Stimulated activated CD8-positive, alpha-beta memory T cell treated with anti-CD3 and anti-CD28 coated beads, Interleukin-4, amount 100 ng/mL, for 1 hour (primary cell): ENCODE measurements at places on chromosomes 5 and 9.
A peak's percentile ranks its signal among the peaks of the same experiment; 100 is the strongest.

- no peak for DNase-seq
Measured at GRCh38 chr5:58458141-58458742, 1.6 kb downstream of the PLK2 start.

DNA sequence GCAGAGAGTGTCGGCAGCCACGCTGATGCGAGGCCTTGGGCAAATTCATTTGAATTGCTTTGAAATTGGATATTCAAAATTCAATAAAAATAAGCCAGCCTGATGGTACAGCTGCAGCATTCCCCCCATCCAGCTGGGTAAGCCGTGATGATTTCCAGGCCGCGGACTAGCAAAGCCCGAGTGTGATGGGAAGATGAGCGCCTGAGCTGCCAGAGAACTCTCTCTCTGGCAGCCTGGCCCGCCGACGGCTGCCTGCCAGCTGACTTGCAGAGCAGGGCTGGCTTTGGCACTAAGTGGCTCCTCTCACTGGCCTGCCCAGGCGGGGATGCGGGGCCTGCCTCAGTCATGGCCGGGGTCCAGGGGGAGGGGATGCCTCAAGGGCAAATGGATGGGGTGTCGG is 268.3 kb upstream of the WWC1 start:
- DNase-seq, result no peak

DNA sequence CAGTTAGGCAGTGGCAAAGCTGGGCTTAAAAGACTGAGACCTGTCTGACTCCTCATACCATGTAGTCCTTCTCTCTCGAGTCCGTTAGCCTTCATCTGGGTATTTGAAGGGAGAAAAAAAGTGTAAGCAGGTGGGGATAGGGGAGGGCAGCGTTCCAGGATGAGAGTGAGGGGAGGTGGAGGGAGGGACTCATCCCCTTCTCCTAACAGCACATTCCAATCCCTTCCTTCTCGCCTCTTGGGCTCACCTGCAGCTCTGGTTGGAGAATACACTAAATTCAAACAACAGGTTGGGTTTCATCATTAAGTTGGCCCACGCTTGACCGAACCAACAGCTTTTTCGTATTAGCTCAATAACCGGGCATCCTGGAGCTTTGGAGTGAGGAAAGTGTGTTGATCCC is 3.6 kb downstream of the NEURL1B start:
- no peak for DNase-seq

DNA sequence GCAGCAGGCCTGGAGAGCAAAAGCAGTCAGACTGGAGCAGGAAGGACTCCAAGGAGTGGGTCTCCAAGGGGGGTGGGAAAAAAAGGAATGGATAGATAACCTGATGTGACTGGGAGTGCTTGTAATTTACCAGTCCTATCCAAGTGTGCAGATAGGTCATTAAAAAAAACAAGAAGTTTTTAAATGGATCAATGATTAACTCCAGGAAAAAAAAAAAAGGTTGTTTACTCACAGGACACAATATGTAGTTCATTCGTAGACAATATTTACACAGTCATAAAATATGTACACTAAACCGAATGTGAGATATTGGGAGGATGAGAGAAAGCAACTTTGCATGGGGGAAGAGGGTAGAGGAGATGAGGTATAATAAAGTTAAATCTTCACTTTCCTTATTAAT is 20.4 kb downstream of the ZBTB5 start:
- DNase-seq, result no peak

- no peak for DNase-seq
Measured at GRCh38 chr9:137812356-137813023, 65.1 kb upstream of the CACNA1B start.

DNA sequence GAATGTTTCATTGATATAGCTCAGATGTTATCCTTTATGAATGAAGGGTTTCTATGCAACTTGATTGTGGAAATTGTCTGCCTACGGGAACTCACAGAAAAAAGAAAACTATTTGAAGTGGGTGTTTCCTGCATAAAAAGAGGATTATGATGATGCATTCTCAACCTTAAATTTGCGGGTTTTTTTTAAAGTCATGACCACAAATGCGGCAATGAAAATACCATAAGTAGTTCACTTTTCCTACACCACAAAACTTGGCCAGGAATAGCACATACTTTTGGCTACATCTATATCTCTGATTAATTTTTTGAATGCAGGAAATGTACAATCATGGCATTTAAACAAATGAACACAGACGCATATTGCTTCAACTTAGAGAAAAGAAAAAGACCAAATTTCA is 754.7 kb downstream of the DTWD2 start:
- DNase-seq, result no peak

DNA sequence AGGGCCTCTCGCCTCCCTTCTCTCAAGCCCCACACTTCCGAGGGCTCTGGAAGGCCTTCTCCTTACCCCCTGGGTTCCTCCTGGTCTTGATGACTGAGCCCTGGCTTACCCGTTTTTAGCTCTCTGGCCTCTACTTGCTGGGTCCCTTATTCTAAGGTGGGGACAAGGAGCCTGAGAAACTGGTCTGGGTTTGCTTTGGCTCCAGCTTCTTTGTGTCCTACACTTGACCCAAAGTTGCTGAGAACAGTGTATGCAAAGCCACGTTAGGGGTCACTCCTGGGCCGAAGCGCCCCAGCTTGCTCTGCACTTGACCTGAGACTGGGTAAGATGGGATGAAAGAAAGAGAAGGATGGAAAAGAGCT is 788 bp downstream of the ZNF346 start:
- no peak for DNase-seq

DNA sequence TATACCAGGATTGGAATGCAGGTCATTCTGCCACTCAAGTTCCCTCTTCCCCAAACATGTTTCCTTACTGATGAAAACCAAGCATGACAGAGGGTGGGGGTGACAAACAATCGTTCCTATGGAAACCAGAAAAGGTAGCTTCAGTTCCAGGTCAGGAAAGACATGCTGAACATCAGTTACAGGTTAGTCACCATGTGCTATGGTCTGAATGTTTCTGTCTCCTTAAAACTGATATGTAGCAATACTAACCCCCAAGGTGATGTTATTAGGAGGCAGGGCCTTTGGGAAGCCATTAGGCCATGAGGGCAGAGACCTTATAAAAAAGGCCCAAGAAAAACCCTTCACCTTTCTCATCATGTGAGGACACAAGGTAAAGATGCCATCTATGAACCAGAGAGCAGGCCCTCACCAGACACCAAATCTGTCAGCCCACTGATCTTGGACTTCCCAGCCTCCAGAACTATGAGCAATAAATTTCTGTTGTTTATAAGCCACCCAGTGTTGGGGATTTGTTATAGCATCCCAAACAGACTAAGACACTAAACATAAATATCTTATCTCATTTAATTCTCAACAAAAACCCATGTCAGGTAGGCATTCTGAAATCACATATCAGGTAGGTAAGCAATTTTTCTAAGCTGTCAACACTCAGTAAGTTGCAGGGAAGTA is 15.7 kb upstream of the SH3RF2 start:
- DNase-seq, result no peak

GRCh38 chr5:171715551-171715950 is 70.1 kb upstream of the SMIM23 start:
- no peak for DNase-seq

GRCh38 chr5:10588109-10588775 is 24.4 kb downstream of the ANKRD33B start:
- DNase-seq, result no peak

- DNase-seq, result no peak
Measured at GRCh38 chr9:33256236-33256635, 8.3 kb downstream of the BAG1 start.

DNA sequence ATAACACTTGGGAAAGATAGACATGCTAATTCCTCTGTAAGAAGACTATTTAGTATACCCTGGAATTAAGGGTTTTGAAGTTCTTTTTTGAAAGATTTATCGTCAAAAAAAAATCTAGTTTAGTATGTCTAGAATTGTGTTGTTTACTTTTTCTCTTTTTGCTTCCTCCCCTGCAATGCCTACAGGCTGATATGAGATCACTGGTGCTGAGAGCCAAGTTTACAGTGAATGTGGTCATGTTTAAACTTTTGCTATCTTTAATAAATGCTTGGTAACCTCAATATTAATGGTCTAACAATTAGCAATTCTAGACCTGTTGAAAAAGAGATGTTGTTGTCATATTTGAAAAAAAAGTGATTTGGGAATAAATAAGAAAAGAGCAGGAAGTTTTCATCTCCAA is 86.1 kb downstream of the CWC27 start:
- no peak for DNase-seq

DNA sequence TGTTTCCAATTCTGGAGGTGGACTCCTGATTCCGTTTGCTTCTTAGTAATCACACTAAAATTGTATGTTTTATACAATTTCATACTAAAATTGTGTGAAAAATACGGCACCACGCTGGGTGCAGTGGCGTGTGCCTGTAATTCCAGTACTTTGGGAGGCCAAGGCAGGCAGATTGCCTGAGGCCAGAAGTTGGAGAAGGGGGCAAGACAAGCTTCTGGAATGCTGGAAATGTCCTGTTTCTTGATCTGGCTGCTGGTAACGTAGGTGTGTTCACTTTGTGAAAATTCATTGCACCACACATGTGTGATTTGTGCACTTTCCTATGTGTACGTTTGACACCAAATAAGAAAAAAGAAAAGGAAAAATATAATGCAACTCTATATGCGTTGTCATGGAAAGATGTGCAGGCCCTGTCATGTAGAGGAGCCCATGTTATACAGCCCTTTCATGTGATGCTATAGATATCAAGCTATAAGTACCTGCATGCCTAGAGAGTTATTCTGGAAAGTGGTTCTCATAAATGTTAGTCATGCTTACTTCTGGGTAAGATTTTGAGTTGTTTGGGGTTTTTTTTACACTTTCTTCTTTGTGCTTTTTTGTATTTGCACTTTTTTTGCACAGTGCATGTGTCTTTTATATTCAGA is 119.9 kb downstream of the TMEM174 start:
- DNase-seq, result no peak

DNA sequence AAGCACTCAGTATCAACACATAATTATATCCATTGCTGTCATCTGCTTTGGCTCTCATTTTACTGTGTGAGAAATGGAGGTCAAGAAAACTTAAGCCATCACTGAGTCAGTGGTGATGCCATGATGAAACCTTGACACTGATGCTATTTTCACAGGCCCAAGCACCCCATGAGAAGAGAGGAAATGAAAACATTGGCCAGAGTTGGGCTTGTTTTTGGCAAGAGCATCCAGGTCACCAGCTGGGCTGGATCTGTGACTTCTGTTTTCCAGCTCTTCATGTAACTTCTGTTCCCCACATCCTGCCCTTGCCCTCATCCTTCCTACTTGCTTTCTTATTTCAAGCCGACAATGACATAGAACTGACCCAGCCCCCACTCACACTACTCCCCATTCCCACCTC is 10.0 kb downstream of the LCP2 start:
- no peak for DNase-seq

- peak; percentile 37 for DNase-seq
Measured at GRCh38 chr9:21395778-21396717, 10.8 kb upstream of the IFNA2 start.

DNA sequence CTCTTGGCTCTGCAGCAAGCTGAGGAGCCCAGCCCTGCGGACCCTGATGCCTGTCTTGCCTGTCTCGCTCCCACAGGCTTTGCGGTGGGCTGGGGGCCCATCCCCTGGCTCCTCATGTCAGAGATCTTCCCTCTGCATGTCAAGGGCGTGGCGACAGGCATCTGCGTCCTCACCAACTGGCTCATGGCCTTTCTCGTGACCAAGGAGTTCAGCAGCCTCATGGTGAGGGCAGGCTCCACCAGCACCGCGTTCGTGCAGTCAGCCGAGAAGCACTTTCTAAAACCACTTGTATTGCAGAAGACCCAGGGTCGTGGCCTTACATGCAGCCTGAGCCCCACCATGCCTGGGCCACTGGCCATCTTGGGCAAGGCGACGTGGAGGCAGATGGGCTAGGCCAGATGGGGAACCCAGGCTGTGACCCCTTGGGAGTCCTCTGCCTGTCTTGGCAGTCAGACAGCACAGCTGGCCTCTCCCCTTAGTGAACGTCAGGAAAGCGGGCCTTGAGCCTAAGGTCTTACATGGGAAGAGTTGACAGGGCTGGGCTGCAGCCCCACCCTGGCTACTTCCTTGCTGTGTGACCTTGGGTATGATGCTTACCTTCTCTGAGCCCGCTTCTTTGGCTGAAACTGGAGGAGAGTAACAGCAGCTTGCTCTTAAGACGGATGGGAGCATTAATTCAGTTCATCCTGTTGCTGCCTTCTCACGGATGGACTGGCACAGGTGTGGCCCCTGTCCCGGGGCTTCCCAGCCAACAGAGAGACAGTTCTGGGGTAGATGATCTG is 8.6 kb downstream of the SLC2A8 start:
- DNase-seq, result no peak

DNA sequence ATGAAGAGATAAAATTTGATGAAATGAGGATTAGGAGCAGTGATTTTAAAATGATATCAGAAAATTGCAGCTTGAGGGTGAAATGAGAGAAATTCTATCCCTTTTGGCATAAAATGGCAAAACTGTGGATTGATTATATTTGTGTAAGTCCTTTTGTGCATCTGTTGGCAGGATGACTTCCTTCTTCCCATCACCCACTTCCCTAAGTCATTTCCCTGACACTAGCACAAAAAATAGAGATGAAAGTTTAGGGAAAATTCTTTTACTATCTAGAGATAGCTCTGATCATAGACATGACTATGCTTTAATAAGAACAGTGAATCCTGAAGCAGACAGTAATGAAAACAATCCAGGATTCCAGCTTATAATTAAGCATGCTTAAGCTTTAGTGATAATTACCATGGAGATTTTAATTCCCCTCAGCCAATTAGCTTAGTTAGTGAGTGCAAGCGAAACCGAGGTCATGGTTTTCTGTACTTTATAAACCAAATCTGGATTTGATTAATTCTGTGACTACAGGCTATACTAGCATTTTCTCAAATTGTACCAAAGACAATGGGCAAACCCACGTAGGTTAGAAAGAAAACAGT is 163.6 kb upstream of the TARS1 start:
- no peak for DNase-seq

DNA sequence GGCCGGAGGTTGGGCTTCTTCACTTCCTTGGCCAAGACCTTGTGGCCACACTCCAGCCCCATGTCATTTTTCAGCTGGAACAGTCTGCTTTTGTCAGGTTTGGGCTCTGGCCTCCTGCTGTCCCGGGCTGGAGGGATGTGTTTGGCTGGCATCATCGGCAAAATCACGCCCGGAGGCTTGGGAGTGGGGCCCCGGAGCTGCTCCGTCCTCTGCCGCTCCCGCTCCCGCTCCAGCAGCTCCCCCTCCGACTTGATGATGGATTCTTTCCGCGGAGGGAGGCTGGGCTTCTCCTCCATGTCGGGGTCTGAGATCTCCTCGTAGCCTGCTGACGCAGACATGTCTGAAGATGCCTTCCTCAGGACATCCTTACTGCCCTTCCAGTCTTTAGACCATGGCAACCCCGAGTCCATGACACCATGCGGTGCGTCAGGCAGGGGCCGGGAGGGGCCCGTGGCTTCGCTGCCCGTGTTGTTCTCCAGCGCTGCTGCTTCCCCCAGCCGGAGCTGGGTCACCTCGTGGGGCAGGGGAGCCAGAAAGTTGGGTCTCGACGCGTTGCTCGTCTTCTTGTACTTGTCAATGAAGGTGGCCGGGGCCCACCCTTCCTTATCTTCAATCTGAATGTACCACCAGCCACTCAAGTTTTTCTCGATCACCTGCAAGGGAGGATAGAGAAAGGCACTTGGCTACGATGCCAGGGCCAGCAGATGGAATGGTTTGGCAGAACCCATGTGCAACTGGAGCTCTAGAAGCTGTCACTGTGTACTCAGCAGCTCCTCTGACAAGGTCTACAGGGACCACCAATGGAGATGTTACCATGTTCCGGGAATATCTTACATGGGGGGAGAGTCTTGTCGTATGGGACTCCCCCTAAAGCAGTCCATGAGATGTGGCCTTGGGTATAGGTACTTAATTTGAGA is 56.0 kb upstream of the UBTD2 start:
- DNase-seq, result no peak
